ENCODE measurements at places on chromosomes 16 and 17.

DNA sequence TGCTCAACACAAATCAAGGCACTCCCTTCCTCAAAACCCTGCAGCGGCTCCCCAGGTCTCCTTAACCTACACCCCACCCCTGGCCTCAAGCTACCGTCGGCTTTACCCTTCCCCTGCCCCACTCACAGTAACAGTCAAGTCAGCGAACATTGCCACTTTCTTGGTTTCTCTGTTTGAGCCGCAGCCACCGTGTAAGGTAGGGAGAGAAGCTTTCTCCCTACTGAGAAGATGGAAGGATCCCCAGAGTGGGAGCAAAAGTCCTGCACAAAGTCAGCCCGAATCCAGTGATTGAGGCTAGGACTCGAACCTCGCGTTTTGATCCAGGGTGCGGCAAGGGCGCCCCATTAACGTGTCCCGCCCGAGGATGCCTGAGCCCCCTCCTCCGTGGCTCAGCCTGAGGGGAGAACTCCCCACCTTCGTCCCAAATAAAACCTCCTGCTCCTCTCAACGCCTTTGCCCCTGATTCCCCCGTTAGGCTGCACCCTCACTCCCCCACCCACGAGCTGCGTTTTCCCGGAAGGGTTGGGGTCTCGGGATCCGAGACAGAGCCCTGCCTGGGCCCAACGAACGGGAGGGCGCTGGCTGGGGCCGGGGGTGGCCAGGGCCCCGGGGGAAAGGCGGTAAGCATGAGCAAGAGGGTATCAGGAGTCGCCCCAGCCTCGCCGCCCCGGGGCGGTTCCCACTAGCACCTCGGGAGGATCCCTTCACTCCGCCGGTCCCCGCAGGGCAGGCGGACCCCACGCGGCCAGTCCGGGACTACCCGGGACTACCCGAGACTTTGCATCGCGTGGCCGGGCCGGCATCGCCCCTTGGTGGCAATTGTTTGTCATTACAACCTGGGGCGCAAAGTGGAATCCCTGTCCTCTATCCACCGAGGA, 9.9 kb upstream of the NAGS start:
- no peak for DNase-seq

DNA sequence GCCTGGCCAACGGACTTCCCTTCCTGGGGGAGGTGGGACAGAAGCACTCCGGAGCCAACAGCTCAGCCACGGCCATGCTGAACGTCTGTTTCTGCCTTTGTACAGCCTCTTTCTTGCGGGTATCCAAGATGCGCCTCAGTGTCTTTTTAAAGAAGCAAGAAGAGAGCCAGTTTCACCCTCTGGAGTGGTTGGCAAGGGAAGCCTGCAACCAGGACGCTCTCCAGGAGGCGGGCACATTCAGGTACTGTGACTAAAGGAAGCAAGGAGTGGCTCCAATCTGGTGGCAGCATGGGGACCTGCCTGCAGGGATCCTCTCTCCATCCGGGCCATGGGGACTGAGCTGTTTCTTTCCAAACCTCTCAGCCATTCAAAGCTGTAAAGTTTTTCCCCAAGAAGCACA, 60.6 kb upstream of the ENDOV start:
- DNase-seq, result no peak

DNA sequence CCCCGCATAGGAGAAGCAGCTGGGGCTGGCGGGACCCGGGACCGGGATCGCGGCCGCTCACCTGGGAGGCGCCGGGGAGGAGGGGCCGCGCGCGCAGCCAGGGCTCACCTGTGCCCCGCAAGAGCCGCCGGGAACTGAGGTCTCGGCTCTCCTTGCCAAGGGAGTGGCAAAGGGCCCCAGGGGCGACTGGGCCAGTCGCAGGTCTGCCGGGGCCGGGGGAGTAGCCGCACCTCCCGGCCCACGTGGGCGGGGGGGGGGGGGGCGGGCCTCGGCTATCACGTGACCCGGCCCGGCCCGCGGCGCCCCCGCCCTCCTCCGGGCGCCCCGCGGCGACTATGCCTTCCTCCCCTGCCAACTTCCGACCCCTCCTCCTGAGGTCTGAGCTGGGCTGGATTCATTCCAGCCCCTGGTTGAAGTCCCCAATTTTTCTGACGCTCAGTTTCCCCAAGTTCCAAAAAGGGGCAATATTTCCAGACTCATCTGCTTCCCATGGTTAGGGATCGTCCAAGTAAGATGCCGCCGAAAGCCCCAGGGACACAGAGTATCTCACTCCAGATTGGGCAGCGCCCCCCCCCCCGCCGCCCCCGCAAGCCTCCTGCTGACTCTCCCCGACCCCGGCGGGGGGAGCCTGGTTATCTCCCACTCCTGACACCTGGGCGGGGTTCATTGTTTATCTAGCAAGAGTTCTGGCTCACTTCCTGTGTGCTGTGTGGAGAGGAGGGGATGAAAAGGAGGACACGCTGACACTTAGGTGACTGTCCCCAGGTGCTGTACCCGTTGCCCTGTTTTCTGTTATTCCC, at the start of gene TMC6:
TMC6 (minus strand) TSS at position 205 of the 800 bp plus-strand sequence. CDS start 1,923 bp downstream, outside the sequence.
- peak; percentile 85 for DNase-seq

- DNase-seq, result no peak
Measured at GRCh38 chr16:75921281-75921680, 195.0 kb upstream of the CPHXL start.

- DNase-seq, result no peak
Measured at GRCh38 chr16:78942625-78943245, 657.8 kb downstream of the MAF start.

- no peak for DNase-seq
Measured at GRCh38 chr16:89633064-89633631, 19.7 kb downstream of the DPEP1 start.

DNA sequence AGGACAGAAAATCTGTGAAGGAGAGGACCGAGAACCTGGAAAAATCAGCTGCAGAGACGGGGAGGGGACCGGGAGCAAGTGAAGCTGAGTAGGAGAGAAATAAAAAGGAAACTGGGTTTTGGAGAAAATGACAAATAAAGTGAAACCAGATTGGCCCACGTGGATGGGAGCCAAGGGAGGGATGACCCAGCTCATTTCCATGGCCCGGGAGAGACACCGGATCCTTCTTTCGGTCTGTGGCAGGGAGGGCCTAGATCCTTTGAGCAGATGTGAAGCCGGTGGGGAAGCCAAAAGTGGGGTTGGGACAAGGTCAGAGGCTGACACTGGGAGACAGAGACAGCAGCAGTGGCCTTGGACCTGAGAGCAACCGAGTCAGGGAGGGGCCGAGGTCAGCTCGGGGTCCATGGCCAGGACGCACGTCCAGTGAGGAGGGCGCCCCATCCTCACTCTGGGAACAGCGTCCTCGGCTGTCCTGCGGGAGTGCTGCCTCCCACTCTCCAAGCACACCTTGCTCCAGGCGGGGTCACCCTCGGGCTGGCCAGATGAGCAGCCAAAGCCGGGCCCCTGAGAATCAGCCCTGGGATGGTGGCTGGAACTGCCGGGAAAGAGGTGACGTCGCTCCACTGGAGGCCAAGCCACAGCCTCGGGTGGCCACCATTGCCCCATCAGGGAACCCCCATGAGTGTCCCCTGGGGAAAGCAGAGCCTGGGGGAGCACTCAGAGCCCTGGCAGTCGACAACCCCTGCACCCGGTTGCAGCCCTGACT, 50.8 kb upstream of the CDR2 start:
- DNase-seq, result no peak

- DNase-seq, result no peak
Measured at GRCh38 chr17:77810536-77810935, 148.0 kb upstream of the TNRC6C start.

GRCh38 chr17:7217113-7217987, 2.3 kb downstream of the DLG4 start:
- DNase-seq, result peak; percentile 67

DNA sequence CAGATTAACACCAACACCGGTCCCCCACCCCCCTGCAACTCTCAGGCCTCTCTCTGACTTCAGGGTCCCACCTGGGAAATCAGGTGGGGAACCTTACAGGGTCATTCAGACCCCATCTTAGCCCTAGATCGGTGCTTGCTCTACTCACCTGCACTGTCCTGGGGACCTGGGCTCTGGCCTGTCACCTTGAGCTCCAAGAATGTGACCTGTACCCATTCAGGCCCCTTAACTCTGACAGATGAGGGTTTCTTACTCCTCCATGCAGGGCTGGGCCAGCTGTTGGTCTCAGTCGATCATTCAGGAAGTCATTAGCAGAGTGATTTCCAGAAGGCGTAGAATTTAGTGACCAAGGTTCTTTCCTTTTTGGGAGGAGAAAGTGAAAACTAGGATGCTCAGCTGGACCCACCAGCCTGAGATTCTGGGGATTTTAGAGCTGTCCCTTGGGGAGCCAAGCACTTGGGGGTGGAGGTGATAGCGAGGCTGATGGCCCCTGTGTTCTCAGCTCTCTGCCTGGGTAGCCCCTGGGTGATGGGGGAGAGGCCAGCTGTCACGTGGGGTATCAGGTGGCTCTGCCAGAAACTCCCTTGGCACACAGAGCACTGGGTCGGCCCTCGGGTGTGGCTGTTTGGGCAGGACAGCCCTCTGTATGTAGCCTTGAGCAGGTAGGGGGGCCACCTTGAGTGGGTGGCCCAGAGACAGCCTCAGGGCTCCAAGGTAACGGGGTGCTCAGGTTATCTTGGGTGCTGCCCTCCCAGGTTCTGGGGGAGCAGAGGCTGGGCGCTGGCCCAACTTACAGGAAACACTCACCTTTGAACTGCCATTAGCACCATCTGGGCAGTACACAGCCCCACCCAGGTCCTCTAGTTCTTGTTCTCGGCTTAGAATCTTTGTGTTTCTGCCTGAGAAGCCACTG, 724 bp downstream of the MVP start:
- DNase-seq, result no peak

GRCh38 chr17:37729905-37730304, 15.0 kb downstream of the HNF1B start:
- DNase-seq, result no peak

GRCh38 chr17:81043725-81044427, 8.9 kb downstream of the BAIAP2 start:
- DNase-seq, result no peak

DNA sequence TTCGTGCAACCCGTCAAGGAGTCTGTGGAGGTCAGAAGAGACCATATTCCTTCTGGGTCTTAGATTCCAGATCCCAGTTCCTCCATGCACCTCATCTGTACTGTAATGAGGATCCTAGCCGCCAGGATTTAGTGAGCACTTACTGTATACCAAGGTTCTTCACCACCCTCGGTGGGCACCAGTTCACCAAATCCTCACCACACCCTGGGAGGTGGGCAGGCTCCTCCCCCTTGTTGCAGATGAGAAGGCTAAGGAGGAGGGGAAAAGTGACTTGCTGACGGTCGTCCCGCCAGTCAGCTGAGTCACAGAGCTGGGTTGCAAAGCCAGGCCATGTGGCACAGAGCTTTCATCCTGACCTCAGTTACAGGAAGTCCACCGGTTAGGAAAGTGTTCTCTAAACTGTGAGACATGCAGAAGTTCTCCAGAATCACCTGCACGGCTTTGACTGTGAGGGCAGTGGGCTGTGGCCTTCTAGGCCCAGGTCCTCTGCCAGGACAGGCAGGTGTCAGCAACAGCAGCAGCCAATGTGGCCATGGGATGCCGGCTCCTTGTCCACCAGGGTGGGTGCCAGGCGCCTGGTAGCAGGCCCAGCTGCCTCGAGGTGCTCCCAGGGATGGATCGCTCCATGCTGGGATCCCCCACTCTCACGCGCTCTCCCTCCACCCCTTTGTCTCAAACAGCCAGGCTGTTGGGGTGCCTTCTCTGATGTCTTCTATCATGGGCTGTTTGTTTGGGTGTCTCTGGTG, 240.3 kb upstream of the GSE1 start:
- no peak for DNase-seq

GRCh38 chr16:54077050-54077821, 209.4 kb downstream of the IRX3 start:
- no peak for DNase-seq

DNA sequence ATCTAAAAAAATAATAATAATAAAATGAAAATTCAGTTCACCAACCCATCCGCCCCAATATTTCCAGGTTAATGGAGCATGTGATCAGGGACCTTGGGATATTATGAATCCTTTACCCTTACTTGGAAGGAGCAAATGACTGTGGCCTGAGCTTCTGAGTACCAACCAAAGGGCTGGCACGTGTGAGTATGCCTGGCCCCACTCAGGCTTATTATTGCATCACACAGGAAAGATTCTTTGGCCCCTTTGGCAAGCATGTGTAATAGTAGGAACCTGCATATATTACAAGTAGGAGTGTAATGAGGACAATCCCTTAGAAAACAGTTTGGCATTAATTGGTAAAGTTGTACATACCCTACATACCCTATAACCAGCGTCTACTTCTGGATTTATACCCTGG, 7.2 kb upstream of the C17orf78 start:
- DNase-seq, result no peak

- DNase-seq, result no peak
Measured at GRCh38 chr17:5042157-5043022, 7.2 kb upstream of the SLC52A1 start.

DNA sequence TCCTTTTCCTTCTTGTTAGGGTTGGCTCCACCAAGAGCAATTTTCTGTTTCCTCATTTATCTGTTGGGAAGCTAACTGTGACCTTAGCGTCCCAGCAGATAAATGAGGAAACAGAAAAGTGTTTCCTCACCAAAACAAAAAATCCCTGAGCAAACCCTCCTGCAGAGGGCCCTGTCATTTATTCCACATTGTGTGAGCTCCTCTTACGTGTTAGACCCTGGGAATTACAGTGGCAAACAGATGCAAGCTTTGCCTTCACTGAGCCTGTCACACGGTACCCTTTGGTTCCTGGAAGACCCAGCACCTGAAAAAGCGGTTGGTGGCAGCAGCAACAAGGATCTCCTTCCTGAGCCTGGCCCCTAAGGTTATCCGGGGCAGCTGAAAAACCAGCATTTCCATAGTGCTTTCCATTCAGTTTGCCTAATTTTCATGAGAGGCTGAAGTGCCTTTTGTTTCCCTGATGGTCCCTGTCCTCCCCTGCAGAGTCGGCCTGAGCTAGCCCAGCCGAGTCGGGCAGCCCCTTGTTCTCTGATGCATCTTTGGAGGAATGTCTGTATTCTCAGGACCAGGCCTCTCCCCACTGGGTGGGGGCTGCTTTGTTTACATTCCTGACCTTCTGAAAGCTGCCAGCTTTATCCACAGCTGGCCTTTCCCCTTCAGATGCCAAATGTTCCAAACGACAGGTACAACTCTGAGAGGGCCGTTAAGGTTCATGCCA, 34.7 kb downstream of the YPEL2 start:
- no peak for DNase-seq

- DNase-seq, result no peak
Measured at GRCh38 chr17:40951011-40951622, 13.7 kb upstream of the KRT23 start.

GRCh38 chr17:33972763-33973162, 282.3 kb upstream of the CCL2 start:
- DNase-seq, result no peak

Data from NCI-H510A (cell line).